ENCODE measurements at places on chromosomes 7 and 10. TPM values are rescaled to one million over a fixed set of nuclear protein-coding genes. Genes with fewer than 3 reads are reported as not detected.

The BAIAP2L1 gene
- 8.1 TPM for polyA plus RNA-seq

The KLF14 gene
- polyA plus RNA-seq, result 1.4 TPM

GRCh38 chr7:134078991-134079390 is 48.1 kb upstream of the LRGUK start:
- no peak for DNase-seq

The HKDC1 gene
- 0.33 TPM for polyA plus RNA-seq

- peak; percentile 7 for DNase-seq
Observed at GRCh38 chr10:35092851-35093250, 2.7 kb upstream of the CUL2 start.

The COL13A1 gene
- 21.7 TPM for polyA plus RNA-seq

GRCh38 chr7:5266191-5267028 is 16.3 kb upstream of the SLC29A4 start:
- no peak for DNase-seq

DNA sequence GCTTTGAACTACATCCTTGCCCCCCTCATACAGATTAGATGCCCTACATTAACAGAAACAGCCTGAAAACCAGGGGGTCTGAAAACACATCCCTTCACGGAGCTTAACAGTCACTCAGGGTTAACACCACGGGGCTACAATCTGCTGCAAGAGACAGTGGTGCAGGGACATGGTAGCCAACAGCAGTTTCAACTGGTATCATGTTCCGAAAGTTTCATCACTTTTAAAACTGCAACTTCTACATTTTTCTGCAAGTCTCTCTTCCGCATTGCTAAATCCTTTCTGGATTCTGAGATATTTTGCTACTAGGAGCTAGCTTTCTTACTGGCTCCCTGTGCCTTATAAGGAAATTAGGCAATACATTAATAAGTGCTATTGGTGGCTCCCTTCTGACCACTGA is 92.6 kb downstream of the JAZF1 start:
- DNase-seq, result no peak

The KIF20B gene
- polyA plus RNA-seq, result 11.8 TPM

The ARF5 gene
- 141 TPM for polyA plus RNA-seq

GRCh38 chr7:136104269-136104603 is 127.1 kb upstream of the MTPN start:
- DNase-seq, result no peak

The GNGT1 gene
- not detected for polyA plus RNA-seq

DNA sequence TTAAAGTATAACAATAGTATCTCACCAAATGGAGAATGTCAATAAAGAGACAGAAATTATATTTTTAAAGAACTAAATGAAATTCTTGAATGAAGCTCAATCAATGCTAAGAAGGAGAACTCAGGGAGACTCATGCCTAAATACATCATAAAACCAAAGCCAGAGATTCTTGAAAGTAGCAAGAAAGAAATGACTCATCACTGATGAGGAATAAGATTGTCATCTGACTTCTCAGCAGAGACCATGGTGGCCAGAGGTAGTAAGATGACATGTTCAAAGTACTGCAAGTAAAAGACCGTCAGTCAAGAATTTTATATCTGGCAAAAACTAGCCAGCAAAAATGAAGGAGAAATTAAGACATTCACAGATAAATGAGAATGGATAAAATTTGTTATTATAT is 399.0 kb downstream of the GRID1 start:
- no peak for DNase-seq

- peak; percentile 88 for DNase-seq
Observed at GRCh38 chr7:2759736-2760097, 71.7 kb downstream of the AMZ1 start.

The SDK1 gene
- 3.6 TPM for polyA plus RNA-seq

The CYP26C1 gene
- 0.12 TPM for polyA plus RNA-seq

GRCh38 chr10:55400075-55400849 is 599.2 kb upstream of the PCDH15 start:
- DNase-seq, result no peak

The NOC3L gene
- 15.9 TPM for polyA plus RNA-seq
